Activated T-cell treated with anti-CD3 and anti-CD28 coated beads for 24 hours (primary cell): ENCODE measurements at places on chromosomes 2 and 18.
A peak's percentile ranks its signal among the peaks of the same experiment; 100 is the strongest.

- DNase-seq, result peak; percentile 58
These were observed 166.8 kb upstream of the ID2 start for GRCh38 chr2:8514796-8515758.

DNA sequence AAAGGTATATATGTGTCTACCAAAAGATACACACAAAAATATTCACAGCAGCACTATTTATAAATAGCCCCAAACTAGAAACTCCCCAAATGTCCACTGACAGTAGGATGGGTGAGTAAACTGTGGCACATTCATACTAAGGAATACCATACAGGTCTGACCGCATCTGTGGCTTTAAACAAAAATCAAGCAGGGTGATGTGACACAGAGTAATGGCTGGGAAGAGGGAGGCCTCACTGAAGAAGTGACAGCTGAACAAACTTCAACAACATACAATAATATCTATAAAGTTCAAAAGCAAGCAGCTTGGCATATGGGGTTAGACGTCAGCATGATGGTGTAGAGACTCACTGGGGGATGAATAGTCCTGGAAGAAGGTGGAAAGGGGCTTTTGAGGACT is 115.1 kb upstream of the PPP1CB start:
- DNase-seq, result no peak

- no peak for DNase-seq
These were observed 31.1 kb downstream of the DNMT3A start for GRCh38 chr2:25310709-25310964.

GRCh38 chr2:80971-81736 is 34.8 kb upstream of the FAM110C start:
- DNase-seq, result no peak
